ENCODE measurements at places on chromosomes 11 and 22.

DNA sequence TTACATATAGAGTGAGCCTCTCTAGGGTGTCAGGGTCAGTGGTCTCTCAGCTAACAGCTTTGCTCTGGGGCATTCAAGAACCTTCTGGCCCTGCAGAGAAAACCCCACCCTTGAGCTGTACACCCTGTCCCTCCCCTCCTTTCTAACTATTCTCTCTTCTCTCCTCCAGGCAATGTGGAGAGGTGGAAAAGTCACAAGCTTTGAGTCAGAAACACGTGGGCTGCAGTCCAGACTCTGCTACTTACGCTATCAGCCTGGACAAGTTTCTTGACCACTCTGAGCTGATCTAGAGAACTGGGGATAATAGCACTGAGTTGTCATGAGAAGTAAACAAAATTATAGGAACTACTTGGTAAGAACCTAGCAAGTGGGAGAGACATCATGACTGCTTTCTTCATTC, 10.7 kb upstream of the FAM83F start:
- no peak for DNase-seq

GRCh38 chr11:118180300-118180703, 3.9 kb upstream of the SCN2B start:
- DNase-seq: peak; percentile 76

- no peak for DNase-seq
These were observed 174.7 kb upstream of the NAV2 start for GRCh38 chr11:19537803-19538453.

DNA sequence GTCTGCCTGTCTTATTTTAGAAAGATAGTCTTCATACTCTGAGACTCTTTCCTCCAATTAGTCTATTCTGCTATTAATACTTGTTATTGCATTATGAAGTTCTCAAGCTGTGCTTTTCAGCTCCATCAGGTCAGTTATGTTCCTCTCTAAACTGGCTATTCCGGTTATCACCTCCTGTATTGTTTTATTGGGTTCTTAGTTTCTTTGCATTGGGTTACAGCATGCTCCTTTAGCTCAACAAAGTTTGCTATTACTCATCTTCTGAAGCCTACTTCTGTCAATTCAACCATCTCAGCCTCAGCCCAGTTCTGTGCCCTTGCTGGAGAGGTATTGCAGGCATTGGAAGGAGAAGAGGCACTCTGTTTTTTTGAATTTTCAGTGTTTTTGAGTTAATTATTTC, 21.0 kb upstream of the OR5AK2 start:
- DNase-seq: no peak

GRCh38 chr22:37662039-37662438, 3.5 kb downstream of the PDXP start:
- DNase-seq: no peak

- no peak for DNase-seq
These were observed 9.5 kb upstream of the ADA2 start for GRCh38 chr22:17228725-17229126.

DNA sequence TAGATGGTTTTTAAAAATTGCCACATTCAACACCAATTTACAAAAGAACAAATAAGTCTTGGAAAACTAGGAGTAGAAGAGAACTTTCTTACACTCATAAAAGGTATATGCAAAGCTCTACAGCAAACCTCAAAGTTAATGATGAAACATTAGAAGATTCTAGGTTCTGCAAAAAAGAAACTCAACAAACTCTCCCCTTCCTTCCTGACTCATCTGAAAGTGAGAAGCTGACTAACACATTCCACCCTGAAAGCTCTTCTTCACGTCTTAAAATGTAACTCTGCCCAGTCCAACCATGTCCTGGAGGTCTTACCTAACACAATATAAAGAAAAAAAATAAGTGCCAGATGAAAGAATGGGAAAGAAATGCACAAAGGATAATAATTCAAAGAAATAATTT, 218.9 kb upstream of the ISX start:
- DNase-seq: no peak

DNA sequence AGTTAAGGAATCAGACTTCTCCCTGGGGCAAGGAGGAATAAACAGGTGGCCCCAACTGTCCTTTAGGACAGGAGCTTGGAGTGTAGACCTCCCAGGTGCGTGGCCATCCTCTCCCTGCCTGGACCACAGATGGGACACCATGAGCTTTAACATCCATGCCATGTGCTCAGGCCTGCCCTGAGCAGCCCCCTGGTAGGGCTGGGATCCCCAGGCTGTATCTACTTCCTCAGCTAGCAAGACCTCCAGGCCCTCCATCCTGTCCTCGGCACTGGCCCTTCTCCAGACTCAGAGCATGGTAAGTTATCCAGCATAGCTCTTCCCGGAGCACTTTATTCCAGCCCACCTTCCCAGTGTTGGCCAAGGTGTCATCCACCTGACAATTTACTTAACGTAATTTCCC, 5.7 kb downstream of the CD6 start:
- no peak for DNase-seq

DNA sequence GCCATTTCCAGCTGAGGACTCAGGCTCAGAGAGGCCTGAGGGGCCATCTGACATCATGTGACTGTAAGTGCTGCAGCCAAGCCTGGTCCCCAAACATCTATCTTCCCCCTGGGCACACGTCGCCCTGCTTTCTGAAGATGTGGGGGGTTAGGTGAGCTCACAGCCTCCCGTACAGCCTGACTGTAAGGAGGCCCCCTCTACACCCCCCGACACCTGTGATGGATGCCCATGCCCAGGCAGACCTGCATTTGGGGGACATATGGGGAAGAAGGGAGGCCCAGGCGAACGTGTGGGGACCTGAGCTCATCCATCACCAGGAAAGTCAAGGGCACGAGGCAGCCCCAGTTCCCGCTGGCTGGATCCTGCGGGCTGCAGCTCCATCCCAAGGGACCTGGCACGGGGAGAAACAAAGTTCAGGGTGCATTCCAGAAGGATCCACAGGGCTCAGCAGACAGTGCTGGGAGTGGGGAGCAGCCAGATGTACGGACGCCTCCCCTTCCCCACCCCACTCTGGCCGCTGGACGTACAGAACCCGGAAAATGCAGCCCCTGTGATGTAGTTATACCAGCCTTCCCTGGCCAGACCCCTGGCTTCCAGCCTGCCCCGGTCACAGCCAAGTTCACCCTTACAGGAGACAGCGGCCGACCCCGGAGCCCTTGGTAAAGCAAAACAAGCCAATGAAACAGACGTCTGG, 1431.4 kb downstream of the BRD1 start:
- no peak for DNase-seq

- no peak for DNase-seq
These were observed 274.6 kb downstream of the BRD1 start for GRCh38 chr22:49553076-49553475.

- peak; percentile 70 for DNase-seq
These were observed 1.4 kb downstream of the ADM start for GRCh38 chr11:10305964-10306918.

DNA sequence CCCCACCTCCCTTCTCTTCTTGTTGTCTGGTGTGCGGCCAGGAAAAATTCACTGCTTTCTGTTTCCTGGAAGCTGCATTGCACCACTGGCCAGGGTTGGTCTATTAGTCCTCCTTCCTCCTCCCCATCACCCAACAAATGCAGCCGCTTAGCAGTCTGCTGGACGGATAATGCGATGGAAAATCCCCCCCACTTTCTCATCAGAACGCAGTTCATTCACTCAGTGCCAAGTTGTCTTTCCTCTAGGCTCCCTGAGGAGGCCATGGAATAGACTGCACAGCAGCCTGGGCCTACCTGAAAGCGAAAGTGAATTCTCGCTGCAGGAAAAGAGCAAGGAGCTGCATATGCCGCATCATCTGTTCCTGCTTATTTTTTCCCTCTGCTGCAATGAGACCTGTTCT, 513.6 kb downstream of the METTL15 start:
- no peak for DNase-seq

DNA sequence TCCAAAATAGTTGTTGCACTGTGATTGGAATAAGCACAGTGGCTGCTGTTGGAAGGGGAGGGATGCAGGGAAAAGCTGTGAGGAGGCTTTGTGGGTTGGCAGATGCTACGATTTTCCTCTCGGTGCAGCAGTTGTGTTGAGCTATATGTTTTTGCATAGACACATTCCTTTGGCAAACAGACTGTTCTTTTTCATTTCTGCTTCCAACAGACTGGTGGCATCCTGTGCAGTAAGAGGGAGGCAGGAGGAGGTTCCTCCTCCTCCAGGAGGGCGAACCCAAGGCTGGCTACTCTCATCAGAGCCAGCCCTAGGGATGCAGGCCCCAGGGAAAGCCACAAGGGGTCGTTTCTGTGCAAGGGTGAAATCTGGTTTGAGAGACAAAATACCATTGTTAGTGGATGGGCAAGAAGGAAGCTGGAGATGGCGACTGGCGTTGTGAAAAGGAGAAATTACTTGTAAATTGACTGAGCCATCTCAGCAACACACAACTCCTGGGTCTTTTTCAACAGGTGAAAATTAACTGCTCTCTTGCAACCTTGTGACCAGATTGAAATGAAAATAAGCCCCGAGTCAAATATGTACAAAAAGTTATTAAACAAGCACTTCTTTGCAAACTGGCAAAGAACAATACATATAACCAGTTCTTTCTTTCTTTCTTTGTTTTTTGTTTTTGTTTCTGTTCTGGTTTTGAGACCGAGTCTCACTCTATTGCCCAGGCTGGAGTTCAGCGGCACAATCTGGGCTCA, 26.5 kb upstream of the UBASH3B start:
- DNase-seq: peak; percentile 81

DNA sequence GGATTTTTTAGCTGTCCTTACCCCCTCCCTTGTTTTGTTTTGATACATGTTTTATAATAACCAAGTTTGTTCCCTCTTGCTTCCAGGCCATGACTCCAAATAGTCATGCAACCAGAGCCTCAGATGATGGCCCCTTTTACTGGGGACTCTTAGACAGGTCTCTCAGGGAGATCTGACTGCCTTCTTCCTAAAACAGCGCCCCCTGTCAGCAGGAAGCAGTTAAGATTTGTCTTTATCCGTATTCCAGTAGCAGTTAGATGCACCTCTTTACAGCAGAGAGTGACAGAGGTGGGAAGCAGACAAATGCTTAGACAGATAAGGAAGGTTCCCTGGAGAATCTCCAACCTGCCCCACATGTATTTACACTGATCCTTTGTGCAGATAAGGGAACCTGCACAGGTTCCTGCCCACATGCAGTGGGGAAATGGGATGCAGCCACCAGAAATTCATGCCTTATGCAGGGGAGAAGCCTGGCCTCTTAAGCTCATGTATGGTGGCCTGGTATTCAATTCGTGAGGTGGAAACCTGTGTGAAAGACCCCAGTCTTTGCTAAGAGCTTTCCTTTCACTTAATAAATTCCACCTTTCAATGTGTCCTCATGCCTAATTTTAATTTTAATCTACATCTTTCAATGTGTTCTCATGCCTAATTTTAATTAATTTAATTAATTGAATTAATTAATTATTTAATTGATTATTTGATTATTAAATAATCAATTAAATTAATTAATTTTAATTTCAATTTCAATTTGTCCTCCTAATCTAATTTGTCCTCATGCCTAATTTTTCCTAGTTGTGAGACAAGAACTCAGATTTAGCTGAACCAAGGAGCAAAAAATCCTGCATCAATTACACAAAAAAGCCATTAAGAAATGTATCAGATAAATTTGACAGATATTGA, 11.5 kb upstream of the GLYAT start:
- no peak for DNase-seq

DNA sequence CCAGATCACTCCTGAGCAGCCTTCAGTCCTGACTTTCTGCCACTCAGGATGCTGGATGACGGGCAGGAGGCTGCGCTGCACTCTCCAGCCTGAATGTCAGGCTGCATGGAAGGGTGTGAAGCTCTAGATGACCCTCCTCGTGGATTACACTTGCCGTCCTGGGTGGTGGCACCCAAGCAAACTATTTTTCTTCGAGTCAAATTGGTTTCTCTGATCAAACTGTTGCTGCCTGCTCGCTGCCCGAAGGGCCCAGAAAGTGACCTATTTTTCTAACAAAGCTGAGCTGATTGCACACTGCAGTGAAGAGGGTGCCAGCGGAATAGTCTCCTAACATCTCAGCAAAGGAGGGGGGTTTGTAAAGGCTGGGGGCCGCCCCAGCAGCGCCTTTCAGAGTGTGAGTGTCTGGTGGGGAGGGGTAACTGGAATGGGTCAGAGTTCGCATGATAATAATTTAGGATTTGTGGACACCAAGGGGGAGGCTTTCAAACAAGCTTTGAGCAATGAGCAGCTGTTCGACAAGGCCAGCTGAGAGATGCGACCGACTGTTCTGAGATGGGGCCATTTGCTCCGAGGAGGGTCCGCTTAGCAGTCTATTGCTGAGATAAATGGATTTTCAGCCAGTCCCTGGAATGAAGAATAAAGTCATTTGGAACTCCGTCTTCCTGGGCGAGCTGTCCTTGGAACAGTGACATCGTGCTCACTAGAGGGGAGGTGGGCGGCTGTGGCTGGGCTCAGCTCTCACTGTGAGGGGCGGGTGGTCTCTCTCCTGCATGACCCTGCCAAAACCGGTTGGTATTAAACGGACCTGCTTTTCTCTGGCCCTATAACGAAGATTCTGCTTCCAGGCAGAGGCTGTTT, 537.6 kb downstream of the BRD1 start:
- no peak for DNase-seq

DNA sequence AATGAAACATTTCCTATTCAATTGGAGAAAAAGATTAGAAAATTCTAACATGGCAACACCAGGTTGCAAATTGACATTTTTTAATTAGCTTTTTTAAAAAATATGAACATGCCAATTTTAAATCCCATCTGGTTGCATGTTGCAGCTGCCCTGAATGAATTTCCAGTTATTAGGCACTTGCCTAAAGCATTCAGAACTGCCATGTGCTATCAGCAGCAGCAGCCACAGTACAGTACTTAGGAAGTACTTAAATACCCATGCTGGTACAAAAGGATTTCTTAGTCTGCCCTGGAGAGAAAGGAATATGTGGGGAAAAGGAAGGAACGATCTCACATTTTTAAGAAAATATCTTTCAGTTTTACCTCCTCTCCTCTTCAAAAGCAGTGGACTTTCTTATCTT, 46.2 kb downstream of the FAM168A start:
- no peak for DNase-seq
